Activated CD4-positive, alpha-beta T cell treated with anti-CD3 and anti-CD28 coated beads, Interleukin-2, Interleukin-6, amounts not matched to agents 100 ng/mL and 50 ng/mL, durations not matched to agents 16 hours and 8 hours (primary cell): ENCODE measurements at places on chromosomes 3 and 15.

DNA sequence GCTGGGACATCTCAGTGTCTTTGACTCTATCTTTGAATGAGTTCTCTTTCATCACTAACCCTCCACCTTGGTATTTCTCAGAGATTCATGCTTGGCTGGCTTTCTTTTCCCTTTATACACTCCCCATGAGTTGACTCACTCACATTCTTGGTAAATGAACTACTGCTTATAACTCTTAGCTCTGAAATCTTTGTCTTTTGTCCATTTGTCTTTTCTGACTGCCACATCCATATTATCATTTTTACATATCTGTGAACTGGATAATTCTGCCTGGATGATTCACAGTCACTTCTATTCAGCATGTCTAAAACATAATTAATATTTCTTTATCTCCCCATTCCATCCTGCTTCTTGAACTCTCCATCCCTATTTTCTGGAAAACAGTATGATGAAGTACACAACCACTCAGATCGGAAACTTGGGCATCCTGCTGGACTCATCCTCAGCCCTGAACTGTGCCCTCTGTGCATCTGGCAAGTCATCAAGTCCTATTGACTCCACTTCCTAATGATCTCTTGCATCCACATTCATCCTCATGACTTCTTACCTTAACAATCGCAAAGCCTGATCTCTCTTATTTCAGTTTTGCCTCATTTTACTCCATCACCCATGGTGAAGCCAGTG, 66.9 kb downstream of the KCNAB1 start:
- DNase-seq = no peak

DNA sequence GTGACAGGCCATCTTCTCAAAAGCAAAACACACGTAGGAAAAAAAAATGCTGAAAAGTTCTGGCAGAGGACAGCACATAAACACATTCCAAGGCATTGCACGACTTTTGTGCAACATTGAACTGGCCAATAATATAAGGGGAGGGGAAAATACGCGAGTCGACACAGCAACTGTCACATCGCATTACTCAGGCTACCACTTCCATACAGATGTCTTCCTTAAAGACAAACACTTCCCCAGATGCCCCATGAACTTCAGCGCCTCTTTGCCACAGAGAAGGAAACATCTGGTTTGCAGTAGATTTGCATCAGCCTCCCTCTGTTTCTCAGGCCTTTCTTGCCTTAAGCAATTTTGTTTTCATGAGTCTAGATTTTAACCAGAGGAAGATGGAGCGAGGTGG, 144.4 kb upstream of the IGF1R start:
- no peak for DNase-seq

GRCh38 chr15:64856429-64857145, 14.9 kb downstream of the PLEKHO2 start:
- DNase-seq = no peak

GRCh38 chr3:197599089-197599765, 43.5 kb upstream of the BDH1 start:
- DNase-seq = peak; percentile 88

DNA sequence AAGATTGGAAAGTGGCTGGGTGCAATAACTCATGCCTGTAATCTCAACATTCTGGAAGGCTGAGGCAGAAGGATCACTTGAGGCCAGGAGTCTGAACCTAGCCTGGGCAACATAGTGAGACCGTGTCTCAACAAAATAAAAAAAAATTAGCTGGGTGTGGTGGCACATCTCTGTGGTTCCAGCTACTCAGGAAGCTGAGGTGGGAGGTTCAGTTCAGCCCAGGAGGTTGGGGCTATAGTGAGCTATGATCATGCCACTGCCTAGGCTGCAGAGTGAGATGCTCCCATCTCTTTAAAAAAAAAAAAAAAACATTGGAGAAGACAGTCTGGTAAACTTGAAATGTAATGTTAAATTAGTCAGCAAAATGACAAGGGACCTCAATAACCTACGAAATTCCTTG, 57.9 kb downstream of the STAG1 start:
- peak; percentile 2 for DNase-seq

- no peak for DNase-seq
Measured at GRCh38 chr3:152977366-152977765, 142.4 kb downstream of the P2RY1 start.

- DNase-seq = no peak
Measured at GRCh38 chr15:39232512-39232911, 348.4 kb upstream of the THBS1 start.
